Fibroblast of skin of scalp (primary cell): ENCODE measurements at places on chromosomes 11 and 22.

DNA sequence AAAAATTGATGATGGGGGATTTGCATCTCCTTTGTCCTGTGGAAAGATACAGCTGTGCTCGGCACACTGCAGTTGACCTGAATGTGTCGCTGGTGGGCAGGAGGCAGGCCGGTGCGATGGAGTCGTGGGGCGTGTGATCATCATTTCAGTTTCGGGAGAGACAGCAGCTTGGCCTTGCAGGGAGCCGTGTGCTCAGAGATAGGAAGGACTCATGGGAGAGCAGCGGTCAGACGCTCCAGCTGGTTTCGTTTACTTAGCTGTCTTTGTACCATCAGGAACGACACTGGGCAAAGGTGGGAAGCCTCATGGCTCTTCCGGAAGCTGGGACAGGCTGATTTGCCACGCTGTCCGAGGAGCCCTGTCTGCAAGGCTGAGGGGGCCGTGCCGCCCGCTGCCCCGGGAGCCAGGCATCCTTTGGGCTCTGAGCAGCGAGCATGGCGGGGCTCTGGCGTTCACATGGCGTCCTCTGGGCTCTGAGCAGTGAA lies 32.7 kb downstream of the GRAMD4 start:
- peak; percentile 20 for DNase-seq

DNA sequence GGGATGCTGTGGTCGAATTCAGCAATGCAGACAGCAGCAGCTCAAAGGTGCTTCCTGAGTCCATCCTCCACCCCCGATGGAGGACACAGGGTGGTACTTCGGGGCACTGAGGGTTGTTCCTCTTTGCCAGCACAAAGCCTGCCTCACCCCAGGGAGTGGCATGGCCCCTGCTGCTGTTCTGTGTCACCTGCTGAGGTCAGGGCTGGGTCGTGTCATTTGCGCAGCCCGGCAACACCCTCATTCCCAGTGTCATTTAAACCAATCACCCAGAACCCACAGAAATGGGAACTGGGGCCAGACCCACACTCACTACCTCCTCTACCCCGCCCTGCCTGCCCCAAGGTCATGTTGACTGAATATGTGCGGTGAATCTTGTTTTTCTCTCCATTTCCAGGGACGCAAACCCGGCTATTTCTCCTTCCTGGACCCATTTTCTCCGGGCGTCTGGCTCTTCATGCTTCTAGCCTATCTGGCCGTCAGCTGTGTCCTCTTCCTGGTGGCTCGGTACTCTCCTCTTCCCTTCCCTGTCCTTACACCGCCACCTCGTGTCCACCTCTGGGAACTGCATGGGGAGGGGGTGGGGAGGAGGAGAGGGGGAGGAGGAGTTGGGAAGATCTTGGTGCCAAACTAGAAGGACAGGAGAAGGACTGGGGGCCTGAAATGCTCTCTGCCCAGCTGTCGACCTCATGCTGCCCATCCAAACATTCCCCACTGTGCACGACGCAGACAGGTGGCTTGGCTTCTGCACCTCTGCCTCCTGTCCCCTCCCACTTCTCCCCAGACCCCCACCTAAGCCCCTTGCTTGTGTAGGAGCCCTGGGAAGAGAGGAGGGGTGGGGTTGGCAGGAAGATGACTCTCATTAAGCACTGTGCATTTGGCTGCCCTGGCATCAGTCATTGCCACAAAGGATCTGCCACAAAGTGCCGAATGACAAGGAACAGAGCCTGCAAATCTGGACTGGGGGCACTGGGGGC lies 71.2 kb upstream of the TBCEL start:
- DNase-seq = peak; percentile 77

DNA sequence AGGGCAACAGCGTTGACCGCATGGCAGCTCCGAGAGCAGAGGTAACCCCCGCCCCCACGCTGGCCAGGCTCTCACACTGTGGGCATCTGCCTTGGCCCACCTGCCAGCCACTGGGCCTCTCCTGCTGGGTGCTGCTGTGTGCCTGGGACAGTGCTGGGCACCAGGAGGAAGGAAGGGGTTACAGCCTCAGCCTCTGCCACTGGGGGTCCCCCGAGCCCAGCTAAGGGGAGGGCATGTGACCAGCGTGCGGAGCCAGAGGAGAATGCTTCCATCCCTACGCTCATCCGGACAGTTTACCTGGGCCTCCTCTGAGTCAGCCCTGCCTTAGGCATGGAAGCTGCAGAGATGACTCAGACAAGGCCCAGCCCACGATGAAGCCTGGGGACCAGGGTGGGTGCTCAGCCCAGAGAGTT lies 10.9 kb downstream of the NCF4 start:
- no peak for DNase-seq

GRCh38 chr11:110486156-110486555 lies 56.4 kb downstream of the FDX1 start:
- DNase-seq = no peak

DNA sequence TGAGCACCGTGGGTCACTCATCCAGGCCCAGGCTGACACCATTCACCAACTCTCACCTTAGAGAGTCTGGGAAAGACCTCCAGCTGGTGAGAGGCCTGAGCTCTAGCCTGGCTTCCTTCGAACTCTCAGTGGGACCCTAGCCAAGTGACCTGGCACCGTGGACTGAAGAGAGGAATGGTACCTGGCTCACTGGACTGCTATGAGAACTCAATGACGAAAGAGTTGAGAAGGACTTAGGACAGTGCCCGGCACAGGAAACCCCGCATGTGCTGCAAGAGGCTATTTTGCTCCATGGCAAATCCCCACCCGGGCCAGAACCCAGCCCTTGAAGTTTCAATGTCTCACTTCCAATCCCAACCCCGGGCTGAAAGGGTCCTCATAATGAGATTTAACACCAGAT lies 605 bp upstream of the RAPSN start:
- DNase-seq = no peak

DNA sequence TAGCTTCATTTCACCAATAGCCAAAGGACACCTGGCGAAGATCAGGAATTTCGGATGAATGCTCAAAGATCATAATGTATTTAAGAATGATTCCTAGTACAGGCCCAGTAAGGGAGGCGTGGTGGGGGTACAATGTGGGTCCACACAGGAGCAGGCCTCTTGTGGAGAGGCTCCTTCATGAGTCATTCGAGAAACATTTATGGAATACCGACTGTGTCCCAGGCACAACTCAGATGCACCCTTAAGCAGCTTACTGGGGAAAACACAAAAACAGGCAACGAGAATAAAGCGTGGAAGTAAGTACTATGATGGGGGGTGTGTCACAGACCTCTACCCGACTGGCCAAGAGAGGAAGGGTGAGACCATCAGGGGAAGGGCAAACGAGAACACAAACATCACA lies 44.5 kb downstream of the SMCO4 start:
- DNase-seq = peak; percentile 74

DNA sequence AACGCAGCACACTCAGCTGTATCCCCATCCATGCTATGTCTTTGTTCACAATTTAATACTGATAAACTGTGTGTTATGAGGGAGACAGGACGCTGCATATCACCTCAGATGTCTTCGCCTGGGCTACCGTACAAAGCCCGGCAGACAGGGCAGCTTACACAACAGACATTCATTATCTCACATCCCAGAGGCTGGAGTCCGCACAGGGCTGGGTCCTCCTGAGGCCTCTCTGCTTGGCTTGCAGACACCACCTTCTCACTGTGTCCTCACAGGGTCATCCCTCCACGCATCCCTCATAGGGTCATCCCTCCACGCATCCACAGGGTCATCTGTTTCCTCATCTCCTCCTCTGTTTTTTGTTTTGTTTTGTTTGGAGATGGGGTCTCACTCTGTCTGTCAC lies 61.2 kb downstream of the SHANK2 start:
- DNase-seq = no peak

DNA sequence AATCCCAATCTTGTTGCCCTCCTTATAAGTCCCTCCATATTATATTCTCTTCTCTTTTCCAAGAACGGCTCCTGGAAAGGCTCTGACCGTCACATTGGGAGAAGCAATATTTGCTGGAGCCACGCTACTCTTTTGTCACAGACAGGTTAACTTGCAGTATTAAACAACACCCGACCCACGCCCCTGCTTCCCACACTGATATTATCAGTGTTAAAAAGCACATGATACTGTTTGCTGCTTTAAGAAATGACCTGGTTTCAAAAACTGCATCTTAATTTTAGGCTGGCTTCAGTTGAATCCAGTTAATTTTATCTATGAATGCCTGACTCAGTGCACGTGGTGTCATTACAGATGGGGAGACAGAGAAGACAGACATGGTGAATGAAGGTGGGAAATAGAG lies 3.1 kb downstream of the FLI1 start:
- no peak for DNase-seq

DNA sequence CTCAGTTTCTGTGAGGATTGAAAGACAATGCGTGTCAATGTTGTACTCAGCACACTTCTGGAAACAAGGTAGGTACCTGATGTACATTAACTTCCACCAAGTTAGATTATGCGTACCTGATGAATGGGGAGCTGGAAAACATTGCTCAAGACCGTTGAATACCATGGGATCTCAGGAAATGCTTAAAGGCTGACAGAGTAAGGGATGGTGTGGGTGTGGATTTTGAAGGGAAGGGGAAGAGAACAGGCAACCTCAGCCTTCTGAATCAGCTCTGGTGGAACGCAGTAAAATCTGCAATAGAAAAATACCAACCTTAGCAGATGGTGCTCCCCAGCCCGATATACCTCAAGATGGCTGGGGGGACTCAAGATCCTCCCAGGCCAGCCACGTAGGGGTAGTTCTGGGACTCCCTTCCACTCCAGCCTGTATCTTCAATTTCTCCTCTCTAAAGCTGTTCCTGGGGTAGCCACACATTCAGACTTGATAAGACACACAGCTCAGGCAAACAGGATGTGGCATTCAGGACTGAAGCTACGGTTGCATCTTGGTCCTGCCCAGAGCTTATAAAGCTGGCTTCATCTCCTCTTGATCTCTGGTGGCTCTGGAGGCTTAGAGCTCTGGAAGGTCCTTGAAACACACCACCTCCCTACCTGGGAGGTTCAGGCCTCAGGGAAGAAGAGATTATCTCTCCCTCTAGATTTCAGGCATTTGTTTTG lies 111.8 kb downstream of the CTNND1 start:
- DNase-seq = no peak

DNA sequence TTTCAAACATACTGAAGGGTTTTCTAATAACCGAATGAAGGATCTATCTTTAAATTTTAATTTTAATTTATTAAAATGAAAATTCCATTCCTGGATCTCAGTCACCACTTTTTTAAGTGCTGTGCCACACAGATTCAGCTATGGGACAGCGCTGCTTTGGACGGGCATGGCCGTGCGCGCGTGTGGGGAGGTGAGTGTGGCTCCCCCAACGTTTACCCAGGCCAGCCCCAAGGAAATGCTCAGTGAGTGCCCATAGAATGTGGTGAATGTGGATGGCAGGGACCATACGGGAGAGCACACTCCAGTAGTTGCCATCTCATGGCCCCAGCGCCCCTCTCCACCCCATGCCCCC lies 88.0 kb upstream of the KCNQ1OT1 start:
- no peak for DNase-seq

- no peak for DNase-seq
Measured at GRCh38 chr11:92671081-92671480, 298.4 kb upstream of the MTNR1B start.

DNA sequence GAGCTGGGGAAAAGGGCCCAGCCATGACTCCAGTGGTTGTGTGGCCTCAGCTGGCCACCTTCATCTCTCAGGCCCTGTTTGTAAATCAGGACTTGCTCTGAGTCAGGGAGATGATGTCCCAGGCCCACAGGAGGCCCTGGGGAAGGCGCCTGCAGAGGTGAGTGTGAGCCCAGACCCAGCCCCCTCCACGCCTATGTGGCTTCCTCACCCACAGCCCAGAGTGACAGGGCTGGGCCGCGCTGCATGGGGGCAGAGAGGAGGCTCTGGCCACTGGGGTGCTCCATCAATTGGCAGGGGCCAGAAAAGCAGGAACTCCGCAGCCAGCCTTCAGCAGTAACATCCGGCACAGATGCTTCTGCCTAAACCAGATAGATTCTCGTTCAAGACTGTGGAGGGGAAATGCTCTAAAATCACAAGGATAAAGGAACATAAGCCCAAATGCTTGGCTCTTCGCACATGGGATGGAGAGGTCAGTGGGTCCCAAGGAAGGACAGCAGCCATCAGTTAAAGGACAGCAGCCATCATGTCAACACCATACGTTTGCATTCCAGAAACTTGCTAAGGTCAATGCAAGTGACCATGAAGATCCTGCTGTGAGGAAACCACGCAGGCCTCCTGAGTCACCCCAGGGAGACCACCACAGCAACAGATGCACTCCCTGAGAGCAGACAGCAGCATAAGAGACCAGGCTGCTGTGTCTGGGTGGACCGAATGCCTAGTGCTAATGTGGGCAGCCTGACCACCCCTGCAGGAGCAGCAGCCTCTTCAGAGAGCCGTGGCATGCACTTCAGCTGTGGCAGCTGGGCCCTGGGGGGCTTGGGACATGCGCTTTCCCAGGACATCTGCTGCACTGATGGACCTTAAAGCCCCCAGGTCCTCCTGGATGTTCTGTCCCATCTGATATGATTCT lies 28.3 kb downstream of the OSBPL5 start:
- peak; percentile 22 for DNase-seq

DNA sequence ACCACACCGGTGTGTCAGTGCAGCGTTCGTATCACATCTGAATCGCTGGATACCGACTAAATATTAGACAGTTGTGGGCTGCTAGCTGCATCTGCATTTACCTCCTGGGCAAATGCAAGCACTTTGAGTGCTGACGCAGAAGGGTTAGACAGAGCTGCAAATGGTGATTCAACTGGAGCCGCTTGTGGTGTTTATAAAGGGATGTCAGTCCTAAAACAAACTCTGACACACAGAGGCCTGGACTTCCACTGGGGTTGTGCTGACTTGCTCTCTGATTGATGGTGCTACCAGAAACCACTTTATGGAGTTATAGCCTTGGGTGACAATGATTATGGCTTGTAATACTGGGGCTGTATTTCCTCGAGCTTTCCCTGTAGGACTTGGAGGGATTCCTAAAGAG lies 374.4 kb downstream of the NTM start:
- DNase-seq = no peak

- DNase-seq = no peak
Measured at GRCh38 chr22:35369996-35370395, 10.9 kb upstream of the HMOX1 start.

- DNase-seq = peak; percentile 71
Measured at GRCh38 chr11:56876621-56877275, 112.0 kb upstream of the OR5AK2 start.

GRCh38 chr11:73667891-73668290 lies 21.5 kb downstream of the PLEKHB1 start:
- DNase-seq = no peak
